ENCODE measurements at places on chromosomes 7 and 10.

- peak; percentile 64 for DNase-seq
Observed at GRCh38 chr10:77638321-77639101, 903 bp upstream of the KCNMA1 start.

GRCh38 chr10:4280461-4281189, 495.6 kb upstream of the KLF6 start:
- peak; percentile 24 for DNase-seq

- DNase-seq = no peak
Observed at GRCh38 chr7:84219310-84219709, 24.7 kb upstream of the SEMA3A start.

GRCh38 chr10:13823096-13823708, 236.4 kb downstream of the PRPF18 start:
- DNase-seq = no peak

GRCh38 chr10:126147866-126148587, 240.2 kb downstream of the ADAM12 start:
- peak; percentile 27 for DNase-seq

- DNase-seq = peak; percentile 36
Observed at GRCh38 chr7:105975770-105976417, 12.8 kb downstream of the CDHR3 start.

GRCh38 chr7:147584771-147585193, 1005.8 kb upstream of the C7orf33 start:
- no peak for DNase-seq

- DNase-seq = no peak
Observed at GRCh38 chr7:135111379-135111778, 36.5 kb upstream of the TMEM140 start.

DNA sequence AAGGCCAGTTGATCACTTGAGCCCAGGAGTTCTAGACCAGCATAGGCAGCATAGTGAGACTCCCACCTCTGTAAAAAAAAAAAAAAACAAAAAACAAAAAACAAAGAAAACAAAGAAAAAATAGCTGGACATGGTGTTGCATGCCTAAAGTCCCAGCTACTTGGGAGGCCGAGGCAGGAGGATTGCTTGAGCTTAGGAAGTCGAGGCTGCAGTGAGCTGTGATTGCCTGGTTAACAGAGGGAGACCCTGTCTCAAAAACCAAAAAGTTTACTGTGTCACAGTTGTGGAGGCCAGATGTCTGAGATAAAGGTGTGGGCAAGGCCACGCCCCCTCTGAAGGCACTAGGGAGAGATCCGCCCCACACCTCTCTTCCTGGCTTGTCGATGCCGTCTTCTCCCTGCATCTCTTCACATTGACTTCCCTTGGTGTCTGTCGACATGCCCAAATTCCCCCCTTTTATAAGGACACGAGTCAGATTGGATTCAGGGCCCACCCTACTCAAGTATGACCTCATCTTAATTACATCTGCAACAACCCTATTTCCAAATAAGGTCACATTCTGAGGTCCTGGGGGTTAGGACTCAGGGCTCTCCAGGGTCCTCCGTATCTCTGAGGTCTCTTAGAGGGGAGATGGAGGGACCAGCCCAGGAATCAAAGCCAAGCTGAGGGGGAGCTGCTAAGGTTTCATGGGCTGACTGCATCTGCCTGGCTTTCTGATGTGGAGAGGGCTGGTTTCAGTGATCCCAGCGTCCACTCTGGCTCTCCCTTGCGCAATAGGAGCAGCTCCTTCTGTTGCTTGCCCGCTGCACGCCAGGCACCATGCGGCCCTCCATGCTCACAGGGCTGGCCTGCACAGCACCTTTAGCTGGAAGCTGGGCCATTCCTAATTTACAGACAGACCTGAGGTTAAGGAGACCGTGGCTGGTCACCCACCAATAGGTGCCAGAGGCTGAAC, 23.1 kb downstream of the AGAP3 start:
- no peak for DNase-seq

GRCh38 chr10:44404741-44405437, 20.0 kb upstream of the CXCL12 start:
- no peak for DNase-seq

DNA sequence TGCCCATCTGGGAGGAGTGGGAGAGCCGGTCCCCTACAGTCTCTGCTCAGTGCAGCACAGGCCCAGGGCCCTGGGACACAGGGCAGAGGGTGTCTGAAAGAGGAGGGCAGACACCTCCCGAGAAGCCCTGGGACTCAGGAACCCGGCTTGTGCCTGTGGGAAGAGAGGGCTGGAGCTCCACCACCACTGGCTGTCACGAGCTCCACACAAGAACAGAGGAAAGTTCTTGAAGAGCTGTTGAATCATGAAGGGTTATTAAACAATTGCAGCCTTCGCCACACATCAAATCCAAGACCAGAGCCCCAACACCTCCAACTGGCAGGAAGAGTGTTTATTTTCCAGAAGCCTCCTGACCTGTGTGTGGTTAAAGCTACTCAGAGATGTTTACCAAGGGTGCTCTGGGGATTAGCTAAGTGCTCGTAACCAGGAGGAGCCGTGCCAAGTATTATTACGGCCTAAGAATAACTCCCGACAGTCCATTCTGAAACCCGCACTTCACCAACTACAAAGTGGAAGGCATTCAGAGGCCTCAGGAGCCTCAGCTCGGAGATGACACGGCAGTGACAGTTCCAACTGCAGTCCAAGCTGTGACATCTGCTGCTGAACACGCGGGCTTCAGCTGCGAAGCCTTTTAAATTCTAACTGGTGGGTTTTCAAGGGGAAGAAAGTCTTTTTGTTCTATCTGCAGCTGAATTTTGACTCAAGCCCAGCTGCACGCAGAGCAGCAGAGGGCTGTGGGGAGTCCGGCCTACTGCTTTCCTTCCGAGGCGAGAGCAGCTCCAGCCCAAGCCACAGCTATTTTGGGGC, 75.1 kb downstream of the MAD1L1 start:
- no peak for DNase-seq

GRCh38 chr10:96285331-96285752, 14.0 kb upstream of the BLNK start:
- peak; percentile 15 for DNase-seq

GRCh38 chr10:122462533-122463465, 1.4 kb downstream of the HTRA1 start:
- DNase-seq = peak; percentile 20

DNA sequence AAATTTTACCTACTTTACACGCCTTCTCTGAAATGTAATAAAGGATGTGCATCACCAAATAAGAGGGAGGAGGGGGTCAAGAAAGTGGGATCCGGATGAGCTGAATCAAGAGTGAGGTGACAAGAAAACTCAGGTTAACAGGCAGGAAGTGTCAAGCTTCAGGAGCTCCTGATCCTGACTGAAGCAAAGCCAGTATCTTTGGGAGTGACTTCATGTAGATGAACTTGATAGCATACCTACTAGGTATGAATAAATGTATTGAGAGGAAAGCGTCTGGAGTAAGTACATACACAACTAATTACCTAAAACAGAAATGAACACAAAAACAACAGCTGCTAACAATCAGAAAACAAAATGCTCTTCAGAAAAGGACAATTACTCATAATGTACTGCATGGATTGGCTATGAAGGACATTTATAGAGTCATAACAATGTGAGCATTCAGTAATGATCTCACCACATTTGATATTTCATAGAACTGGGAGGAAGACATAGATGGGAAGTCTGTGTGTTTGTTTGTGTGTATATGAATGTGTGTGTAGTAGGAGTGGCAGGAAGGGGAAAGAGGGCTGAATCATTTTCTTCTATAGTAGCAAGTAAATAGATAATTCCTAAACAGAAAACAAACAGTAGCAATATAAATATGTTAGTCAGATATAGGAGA, 29.4 kb downstream of the PRKG1 start:
- no peak for DNase-seq

DNA sequence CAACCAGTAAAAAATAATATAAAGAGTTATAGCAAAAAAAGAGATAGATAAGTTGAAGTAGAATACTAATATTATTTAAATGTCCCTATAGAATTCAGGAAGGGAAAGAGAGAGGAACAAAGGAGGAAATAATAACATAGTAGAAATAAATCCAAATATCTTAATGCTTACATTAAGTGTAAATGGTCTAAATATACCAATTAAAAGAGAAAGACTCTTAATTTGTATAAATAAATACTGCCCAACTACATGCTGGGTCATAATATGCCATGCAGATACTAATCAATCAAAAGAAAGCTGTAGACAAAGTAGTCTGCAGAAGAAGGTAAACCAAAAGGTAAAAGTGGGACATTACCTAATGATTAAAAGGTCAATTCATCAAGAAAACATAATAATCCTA, 43.3 kb upstream of the VIPR2 start:
- DNase-seq = no peak

- no peak for DNase-seq
Observed at GRCh38 chr7:3117081-3117480, 73.4 kb upstream of the CARD11 start.

DNA sequence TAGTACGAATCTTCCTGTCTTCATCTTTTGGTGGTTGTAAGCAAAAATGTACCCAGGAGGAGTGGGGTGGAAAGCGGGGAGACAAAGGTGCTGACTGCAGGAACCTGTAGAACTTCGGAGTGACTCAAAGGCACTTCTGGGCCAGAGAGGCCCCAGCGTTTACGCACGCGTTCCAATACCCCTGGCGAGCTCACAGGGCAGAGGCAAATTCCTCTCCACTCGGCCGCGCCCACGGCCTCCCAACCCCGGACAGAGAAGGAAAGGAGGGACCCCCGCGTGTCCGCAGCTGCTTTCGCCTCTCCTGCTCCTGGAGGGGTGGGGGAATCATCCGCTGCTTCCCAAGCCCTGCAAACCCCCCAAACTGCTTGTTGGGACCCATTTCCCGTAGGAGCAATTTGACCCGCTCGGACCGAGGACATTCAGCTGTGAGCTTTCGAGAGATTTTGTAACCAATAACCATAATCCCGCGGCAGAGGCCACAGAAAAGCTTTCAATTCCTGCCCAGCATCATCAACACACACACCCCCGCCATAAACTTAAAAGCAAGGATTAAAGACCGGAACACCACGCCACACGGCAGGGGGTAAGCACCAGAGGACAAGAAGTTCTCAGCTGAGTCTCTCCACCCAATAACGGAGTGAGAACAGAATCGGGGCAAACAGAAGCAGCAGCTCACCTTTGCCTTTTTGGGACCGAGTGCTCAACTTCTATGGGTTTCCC, 2.3 kb downstream of the IGF2BP3 start:
- DNase-seq = peak; percentile 29

- no peak for DNase-seq
Observed at GRCh38 chr7:44535348-44536064, 5.6 kb downstream of the NPC1L1 start.

- DNase-seq = no peak
Observed at GRCh38 chr7:27665531-27665930, 2.8 kb upstream of the HIBADH start.

Data from kidney tubule cell (primary cell).